Colonic mucosa (tissue), 4 donors: ENCODE measurements at places on chromosomes 6 and 20. TPM values are rescaled to one million over a fixed set of nuclear protein-coding genes. Genes with fewer than 3 reads are reported as not detected.

The WRNIP1 gene
- total RNA-seq: 49.9 TPM

The DUSP15 gene
- total RNA-seq: 0.74 TPM

The RSPH3 gene
- 19.8 TPM for total RNA-seq

The NOX3 gene
- total RNA-seq: not detected

DNA sequence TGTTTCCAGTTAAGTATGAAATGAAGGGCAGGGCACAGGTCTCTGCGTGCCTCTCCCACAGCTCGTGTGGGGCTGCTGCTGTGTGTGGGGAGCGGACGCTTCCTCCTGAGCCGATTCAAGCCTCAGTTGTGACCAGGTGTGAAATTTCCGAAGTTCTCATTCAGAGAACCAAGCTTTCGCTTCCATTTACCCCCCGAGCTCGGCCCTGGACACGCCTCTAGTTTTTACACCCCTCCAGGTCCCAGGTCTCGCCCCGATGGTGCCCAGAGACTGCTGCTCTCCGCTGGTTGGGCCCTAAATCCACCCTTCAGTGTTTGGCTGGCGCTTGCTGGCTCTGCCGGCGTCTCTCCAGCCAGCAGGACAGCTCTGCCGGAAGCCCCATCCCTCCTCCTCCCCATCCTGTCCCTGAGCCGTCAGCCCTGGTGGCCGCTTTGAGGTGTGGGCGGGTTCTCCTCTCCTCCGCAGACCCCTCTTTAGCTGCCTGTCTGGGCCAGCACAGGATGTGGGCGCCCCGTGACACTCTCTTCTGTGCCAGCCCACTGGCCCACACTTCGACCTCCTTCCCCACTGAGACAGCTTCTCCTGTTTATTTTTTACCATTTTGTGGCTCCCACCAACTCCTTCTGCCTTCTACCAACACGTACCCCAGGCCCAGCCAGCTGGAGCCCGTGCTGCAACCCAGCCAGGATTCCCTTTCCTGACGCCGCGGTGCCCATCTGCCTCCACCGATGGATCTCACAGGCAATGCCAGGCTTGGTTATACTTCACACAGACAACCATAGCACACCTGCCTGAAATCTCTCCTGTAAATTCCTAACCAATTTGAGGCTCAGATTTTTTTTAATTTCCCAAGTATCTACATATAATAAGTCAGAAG lies 142.8 kb downstream of the DLL1 start:
- H3K4me1 ChIP-seq: peaks cover 5% of the 10 kb centered on the region
- H3K4me3 ChIP-seq: no peak overlapping the region
- no peak for DNase-seq
- H3K27me3 ChIP-seq: no peaks in the 10 kb centered on the region

- no peak overlapping the region for H3K4me3 ChIP-seq
- H3K27ac ChIP-seq: no peak overlapping the region
- no peaks in the 10 kb centered on the region for H3K27me3 ChIP-seq
- H3K36me3 ChIP-seq: no peaks in the 10 kb centered on the region
- peak; percentile 25 for DNase-seq
- H3K4me1 ChIP-seq: no peaks in the 10 kb centered on the region
These were observed 65.8 kb downstream of the REV3L start for GRCh38 chr6:111417181-111417585.

DNA sequence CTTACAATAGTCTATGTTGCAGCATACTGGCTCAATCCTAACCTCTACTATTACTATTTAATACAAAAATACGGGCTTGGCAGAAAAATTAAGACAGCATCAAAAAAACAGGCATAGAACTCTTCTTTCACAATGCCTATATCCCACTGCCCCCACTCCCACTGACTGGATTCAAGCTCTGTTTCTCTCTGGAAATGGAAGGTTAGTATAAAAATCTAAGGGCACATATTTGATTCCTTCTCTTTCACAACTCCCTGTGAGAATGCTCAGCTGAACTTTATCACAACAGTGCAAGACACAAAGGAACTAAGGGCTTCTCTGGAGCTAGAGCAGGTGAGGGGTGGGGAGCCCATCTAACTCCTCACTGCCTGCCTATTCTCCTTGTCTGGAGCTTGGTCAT lies 258.4 kb upstream of the FAM83B start:
- DNase-seq: no peak
- no peaks in the 10 kb centered on the region for H3K36me3 ChIP-seq
- no peaks in the 10 kb centered on the region for H3K4me1 ChIP-seq
- H3K4me3 ChIP-seq: no peak overlapping the region
- H3K27ac ChIP-seq: no peak overlapping the region
- H3K27me3 ChIP-seq: no peaks in the 10 kb centered on the region

GRCh38 chr6:166998256-166999144 lies 697 bp upstream of the CEP43 start:
- DNase-seq: peak; percentile 38
- peak overlapping the region; percentile 98 for H3K4me3 ChIP-seq
- H3K36me3 ChIP-seq: no peaks in the 10 kb centered on the region
- H3K4me1 ChIP-seq: peaks cover 7% of the 10 kb centered on the region

GRCh38 chr6:14787677-14788076 lies 458.2 kb upstream of the JARID2 start:
- no peaks in the 10 kb centered on the region for H3K27me3 ChIP-seq
- H3K27ac ChIP-seq: no peak overlapping the region
- H3K4me1 ChIP-seq: peaks cover 2% of the 10 kb centered on the region
- H3K4me3 ChIP-seq: no peak overlapping the region
- no peaks in the 10 kb centered on the region for H3K36me3 ChIP-seq

GRCh38 chr6:105179244-105180065 lies at the start of gene POPDC3:
POPDC3 (minus strand) TSS chr6:105180014; CDS start chr6:105161909, 18,105 bp downstream.
- no peak for DNase-seq
- H3K27me3 ChIP-seq: peaks cover 22% of the 10 kb centered on the region
- H3K4me3 ChIP-seq: peak within 1 kb of the TSS; percentile 44
- no peak within 1 kb of the TSS for H3K27ac ChIP-seq
- H3K36me3 ChIP-seq: no peaks in the 10 kb centered on the region
- no peaks in the 10 kb centered on the region for H3K4me1 ChIP-seq

DNA sequence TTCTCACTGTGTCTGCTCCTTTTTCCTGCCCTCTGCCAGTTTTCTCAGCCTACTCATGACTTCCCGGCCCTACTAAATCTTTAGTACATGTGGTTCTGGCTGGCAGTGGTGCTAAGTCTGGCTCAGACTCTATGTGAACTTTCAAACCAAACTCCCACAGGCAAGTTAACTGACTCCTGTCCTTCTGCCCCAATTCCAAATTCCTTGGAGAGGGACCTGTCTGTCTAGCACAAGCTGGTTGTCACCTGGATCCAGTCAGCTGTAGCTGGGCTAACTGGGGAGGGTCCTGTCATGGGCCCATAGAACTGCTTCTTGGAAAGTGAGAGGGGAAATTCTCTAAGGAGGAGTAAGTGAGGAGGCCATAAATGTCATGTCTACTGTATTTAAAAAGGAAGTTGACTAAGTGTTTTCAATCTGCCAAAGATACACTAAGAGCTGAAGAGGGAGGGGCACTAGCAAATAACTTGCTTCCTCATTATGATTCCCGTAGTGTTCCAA lies 240.1 kb downstream of the KCNQ5 start:
- H3K4me1 ChIP-seq: no peaks in the 10 kb centered on the region
- no peaks in the 10 kb centered on the region for H3K27me3 ChIP-seq
- no peak overlapping the region for H3K27ac ChIP-seq
- DNase-seq: no peak
- no peak overlapping the region for H3K4me3 ChIP-seq
- H3K36me3 ChIP-seq: no peaks in the 10 kb centered on the region

GRCh38 chr6:6655805-6656251 lies 67.3 kb downstream of the LY86 start:
- no peaks in the 10 kb centered on the region for H3K36me3 ChIP-seq
- no peak for DNase-seq
- H3K4me1 ChIP-seq: no peaks in the 10 kb centered on the region
- no peaks in the 10 kb centered on the region for H3K27me3 ChIP-seq
- no peak overlapping the region for H3K4me3 ChIP-seq
- no peak overlapping the region for H3K27ac ChIP-seq

GRCh38 chr6:113596387-113597230 lies 260.5 kb upstream of the MARCKS start:
- H3K27me3 ChIP-seq: no peaks in the 10 kb centered on the region
- H3K4me1 ChIP-seq: peaks cover 8% of the 10 kb centered on the region
- H3K36me3 ChIP-seq: no peaks in the 10 kb centered on the region
- no peak overlapping the region for H3K4me3 ChIP-seq
- peak overlapping the region; percentile 25 for H3K27ac ChIP-seq
